ENCODE measurements at places on chromosomes 3 and 15. TPM values are rescaled to one million over a fixed set of nuclear protein-coding genes. Genes with fewer than 3 reads are reported as not detected.

Gene ADCY5
- 1.0 TPM for total RNA-seq

DNA sequence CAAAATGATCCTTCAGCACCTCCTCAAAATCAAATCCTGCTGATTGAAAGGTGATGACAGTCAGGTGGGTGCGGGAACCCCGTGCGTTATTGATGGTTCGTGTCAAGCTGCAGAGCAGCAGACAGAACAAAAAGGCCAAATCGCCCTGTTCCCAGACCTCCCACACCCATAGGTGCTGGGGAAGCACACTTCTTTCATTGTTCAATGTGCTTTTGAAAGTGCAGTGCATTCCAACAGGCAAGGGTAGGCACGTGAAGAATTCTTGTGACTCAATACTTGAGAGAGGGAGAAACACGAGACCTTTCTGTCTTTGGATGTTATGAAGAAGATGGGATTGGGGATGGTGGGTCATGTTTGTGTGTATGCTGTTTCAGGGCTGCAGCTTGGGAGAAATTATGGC, 514.0 kb downstream of the MCTP2 start:
- no peaks in the 10 kb centered on the region for H3K27me3 ChIP-seq
- no peaks in the 10 kb centered on the region for H3K36me3 ChIP-seq
- H3K4me1 ChIP-seq = peaks cover 12% of the 10 kb centered on the region
- H3K27ac ChIP-seq = no peak overlapping the region

GRCh38 chr3:129624347-129625071, 18.0 kb upstream of the PLXND1 start:
- H3K36me3 ChIP-seq = no peaks in the 10 kb centered on the region
- no peak overlapping the region for H3K27ac ChIP-seq
- no peaks in the 10 kb centered on the region for H3K27me3 ChIP-seq
- H3K4me1 ChIP-seq = peaks cover 12% of the 10 kb centered on the region
- H3K4me3 ChIP-seq = no peak overlapping the region
- DNase-seq = no peak

DNA sequence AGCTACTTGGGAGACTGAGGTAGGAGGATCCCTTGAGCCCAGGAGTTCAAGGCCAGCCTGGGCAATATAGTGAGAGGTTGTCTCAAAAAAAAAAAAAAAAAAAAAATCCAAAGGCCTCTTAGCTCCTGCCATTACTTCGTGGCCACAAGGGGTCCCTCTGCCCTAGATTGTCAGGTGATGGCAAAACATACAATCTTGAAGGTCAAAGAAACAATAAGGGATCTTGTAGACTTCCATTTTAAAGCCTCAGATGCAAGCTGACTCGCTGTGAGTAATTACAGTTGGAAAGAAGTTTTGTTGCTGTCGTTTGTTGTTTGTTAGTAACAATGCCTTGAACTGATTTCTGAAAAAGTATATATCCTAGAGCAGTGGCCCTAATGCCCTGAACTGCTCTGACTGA, 55.9 kb upstream of the PLCL2 start:
- no peak overlapping the region for H3K4me3 ChIP-seq
- no peaks in the 10 kb centered on the region for H3K27me3 ChIP-seq
- H3K27ac ChIP-seq = no peak overlapping the region
- H3K36me3 ChIP-seq = no peaks in the 10 kb centered on the region
- no peaks in the 10 kb centered on the region for H3K4me1 ChIP-seq

- no peaks in the 10 kb centered on the region for H3K4me1 ChIP-seq
- DNase-seq = no peak
- no peak overlapping the region for H3K27ac ChIP-seq
- no peak overlapping the region for H3K4me3 ChIP-seq
- H3K27me3 ChIP-seq = no peaks in the 10 kb centered on the region
Observed at GRCh38 chr3:47985381-47985780, 30.8 kb downstream of the MAP4 start.

DNA sequence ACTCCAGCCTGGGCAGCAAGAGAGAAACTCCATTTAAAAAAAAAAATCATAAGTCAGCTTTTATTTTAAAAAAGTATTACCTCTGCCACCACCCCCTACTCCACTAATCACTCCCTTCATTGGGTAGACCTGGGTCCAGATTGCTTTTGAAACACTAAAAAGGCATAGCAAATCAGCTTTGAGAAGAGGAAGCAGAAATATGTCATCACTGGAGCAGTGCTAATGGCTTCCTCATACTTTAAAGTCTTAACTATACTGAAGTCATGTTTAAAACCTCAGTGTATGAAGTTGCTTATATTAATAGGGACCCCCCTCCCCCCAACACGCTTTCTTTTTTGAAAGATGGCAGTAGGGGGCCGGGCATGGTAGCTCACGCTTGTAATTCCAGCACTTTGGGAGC, 1.0 kb upstream of the HTR3D start:
- no peaks in the 10 kb centered on the region for H3K4me1 ChIP-seq
- H3K27ac ChIP-seq = no peak overlapping the region
- no peaks in the 10 kb centered on the region for H3K27me3 ChIP-seq
- H3K36me3 ChIP-seq = no peaks in the 10 kb centered on the region
- DNase-seq = no peak
- no peak overlapping the region for H3K4me3 ChIP-seq

GRCh38 chr3:95123104-95123503, 1060.2 kb downstream of the NSUN3 start:
- peaks cover 17% of the 10 kb centered on the region for H3K4me1 ChIP-seq
- no peak overlapping the region for H3K4me3 ChIP-seq
- H3K36me3 ChIP-seq = no peaks in the 10 kb centered on the region
- DNase-seq = no peak
- no peak overlapping the region for H3K27ac ChIP-seq

DNA sequence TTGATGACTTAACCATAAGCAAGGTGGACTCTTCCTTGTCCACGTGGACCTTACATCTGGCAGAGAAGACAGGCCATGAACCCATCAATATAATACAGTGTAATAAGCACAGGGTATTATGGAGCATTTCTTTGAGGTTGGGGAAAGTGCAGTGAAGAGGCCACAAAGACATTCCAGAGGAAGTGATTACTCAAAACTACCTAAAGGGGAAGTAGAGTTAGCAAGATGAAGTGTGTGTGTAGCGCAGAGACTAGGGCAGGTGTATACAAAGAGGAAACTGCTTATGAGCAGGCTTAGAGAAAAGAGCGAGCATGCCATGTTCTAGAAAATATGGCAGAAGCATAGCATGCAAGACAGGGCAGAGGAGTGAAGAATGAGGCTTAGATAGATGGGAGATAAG, 17.9 kb downstream of the CP start:
- H3K4me3 ChIP-seq = no peak overlapping the region
- peaks cover 11% of the 10 kb centered on the region for H3K4me1 ChIP-seq
- no peaks in the 10 kb centered on the region for H3K27me3 ChIP-seq
- no peak overlapping the region for H3K27ac ChIP-seq
- H3K36me3 ChIP-seq = no peaks in the 10 kb centered on the region

Gene QTRT2
- total RNA-seq = 28.2 TPM
